ENCODE measurements at places on chromosomes 7 and 10.

DNA sequence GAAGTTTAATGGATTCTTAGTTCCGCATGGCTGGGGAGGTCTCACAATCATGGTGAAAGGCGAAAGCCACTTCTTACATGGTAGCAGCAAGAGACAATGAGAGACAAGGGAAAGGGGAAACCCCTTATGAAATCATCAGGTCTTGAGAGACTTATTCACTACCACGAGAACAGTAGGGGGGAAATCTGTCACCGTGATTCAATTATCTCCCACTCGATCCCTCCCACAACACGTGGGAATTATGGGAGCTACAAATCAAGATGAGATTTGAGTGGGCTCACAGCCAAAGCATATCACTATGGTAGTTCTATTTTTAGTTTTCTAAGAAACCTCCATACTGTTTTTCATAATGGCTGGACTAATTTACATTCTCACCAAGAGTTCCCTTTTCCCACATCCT, 36.7 kb downstream of the SPAM1 start:
- DNase-seq: no peak

DNA sequence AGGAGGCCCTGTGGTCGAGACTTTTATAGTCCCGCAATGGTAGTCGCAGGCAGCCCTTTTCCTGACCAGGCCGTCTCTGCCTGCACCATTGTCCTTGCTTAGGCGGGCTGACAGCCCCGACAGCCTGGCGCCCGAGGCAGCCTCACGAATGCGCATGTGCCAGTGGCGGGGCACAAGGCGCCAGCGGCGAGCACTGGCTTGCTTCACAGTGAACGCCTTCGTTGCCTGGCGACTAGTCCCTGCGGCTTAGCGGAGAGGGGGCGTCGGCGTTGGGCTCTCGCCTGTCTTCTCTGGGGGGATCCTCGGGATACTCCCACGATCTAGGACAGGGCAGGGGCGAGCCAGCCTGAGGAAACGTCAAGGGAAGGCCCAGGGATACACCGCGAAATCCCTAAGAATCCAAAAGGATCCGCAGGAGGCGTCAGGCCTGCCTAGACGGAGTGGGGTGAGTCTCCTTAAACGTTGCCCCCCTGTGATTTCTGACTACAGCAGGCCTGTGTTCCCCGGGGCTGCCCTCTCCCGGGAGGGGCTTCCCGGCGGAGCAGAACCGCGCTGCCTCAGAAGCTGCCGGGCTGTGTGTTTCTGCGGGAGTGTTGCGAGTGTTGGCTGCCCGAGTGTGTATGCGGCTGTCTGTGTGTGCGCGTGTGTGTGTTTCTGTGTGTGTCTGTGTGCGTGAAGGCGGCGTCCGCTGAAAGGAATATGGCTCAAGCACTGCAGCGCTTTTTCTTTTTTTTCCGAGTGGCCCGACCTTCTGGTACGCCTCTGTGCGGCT, 20.5 kb upstream of the ZNF273 start:
- no peak for DNase-seq

GRCh38 chr10:95464280-95464679, 96.9 kb downstream of the SORBS1 start:
- no peak for DNase-seq

GRCh38 chr7:141231018-141231792, 157.3 kb downstream of the TMEM178B start:
- no peak for DNase-seq

DNA sequence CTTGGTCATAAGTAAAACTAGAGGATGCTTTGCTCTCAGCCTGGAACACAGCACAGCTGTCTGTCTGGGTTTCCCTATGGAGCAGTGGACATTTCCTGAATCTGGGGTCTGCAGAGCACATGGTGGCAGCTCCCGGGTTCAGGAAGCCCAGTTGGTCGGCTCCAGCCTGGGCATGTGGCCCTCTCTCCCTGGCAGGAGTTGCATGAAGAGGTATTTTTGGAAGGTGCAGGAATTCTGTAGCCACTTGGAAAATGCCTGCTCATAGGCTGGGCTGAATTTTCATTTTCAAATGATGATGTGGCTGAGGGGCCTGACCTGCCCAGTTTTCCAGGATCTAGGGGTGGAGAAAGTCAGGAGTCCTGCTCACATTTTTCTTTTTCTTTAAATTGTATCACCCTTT, 6.7 kb upstream of the TPST1 start:
- no peak for DNase-seq

DNA sequence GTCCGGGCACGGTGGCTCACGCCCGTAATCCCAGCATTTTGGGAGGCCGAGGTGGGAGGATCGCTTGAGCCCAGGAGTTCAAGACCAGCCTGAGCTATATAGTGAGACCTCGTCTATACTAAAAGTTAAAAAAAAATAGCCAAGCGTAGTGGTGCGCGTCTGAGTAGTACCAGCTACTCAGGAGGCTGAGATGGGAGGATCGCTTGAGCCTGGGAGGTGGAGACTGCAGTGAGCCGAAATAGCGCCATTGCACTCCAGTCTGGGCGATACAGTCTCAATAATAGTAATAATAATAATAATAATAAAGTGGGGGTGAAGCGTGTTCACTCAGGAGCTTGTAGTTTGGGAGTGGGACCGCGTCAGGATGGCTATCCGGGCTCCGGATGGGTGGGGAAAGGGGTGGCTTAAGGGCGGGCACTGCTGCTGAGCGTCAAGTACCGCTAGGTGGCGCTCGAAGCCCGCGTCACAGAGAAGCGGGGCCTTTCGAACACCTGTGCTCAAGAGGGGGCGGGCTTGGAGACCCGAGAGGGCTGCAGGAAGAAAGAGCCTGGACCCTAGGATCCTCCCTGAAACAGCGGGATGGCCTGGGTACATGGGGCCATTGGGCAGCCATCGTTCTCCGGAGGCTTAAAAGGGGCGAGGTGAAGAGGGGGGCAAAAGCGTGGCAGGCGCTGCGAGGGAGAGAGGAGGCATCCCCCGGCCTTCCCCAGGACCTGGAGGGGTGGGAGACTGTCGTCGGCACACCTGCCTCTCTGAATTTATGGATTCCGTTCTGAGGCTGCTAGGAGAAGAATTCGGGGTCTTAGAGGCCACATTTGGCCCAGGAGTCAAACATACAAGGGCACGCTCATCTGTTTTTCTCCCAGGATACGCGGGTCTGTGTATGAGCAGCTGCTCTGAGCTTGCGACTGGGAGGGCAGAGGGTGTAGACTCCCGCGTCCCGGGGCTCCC, 14.5 kb downstream of the LBX1 start:
- DNase-seq: peak; percentile 42

GRCh38 chr10:75658036-75658435, 226.6 kb downstream of the LRMDA start:
- no peak for DNase-seq

- DNase-seq: no peak
Measured at GRCh38 chr7:101537935-101538595, 91.0 kb downstream of the MYL10 start.

DNA sequence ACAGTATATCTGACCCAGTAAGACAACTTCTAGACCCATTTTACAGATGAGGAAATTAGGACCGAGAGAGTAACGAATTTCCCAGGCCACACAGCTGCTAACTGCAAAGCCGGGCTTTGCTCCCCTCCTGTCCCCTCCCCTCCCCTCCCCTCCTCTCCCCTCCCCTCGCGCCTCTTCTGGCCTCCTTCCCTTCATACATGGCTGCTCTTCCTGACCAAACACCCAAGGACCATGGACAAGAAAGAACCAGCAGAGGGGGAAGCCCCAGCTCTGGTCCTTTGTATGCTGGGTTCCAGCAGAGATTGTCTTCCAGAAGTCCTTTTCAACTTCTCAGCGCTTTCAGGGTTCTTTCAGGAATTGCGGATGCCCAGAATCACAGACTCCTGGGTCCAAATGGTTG, 3.6 kb upstream of the TMEM72 start:
- no peak for DNase-seq

- DNase-seq: no peak
Measured at GRCh38 chr7:112495156-112495788, 14.5 kb downstream of the LSMEM1 start.

DNA sequence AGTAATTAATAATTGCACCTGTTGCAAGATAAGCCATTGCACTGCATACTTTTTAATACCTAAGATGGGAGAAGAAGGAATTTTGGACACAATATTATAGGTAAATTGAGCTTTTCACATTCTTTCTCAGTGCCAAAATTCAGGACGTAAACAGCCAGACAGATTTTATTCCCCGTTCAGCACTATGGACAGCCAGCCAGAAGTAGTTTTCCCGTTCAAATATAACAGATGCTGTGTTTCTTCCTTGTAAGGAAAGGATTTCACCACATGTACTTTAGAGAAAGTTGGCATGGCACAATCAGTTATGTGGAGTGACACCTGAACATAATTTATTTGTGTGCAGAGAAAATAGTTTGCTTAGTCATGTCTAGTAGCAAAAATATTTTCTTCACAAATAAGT, 34.8 kb downstream of the SEMA3E start:
- DNase-seq: no peak

DNA sequence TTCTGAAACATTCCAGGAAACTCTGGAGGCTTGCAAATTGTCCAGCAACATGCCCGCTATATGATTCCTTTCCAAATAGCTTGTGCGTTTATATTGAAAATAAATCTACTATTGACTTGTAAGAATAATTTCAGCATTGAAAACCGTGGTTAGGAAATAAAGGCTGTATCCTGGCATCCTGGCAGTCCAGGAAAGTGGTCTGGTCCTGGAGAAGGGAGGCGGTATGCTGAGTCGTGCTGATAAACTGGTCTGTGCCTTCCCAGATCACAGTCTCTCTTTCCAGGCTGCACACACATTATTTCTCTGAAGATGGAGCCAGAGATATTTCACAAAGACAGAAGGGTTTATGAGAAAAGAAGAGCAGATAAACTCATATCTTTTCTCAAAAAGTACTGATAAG, 350.1 kb upstream of the COBL start:
- no peak for DNase-seq
